ENCODE measurements at places on chromosomes 4 and X.

DNA sequence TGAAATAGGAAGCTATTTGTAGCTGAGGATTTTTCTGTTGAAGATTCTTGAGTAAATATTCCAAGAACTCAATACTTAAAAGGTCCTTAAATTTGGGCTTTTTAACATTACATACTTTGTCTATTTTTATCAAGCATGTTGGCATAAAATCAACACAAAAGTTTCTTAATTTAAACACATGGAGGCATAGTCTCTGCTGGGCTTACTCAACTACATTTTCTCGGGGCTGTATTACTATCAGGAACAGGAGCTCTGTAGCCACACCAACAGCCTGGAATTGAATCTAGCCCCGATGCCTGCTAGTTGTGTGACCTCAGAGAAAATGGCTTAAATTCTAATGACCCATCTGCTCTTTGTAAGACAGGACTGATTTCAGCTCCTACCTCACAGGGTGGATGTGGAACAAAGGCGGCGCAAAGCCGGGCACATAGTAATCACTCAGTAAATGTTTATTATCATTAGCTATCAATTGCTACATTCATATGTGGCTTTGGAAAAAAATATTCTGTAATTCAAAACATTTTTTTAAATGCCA lies 207.0 kb downstream of the NSUN7 start:
- no peak for DNase-seq

- DNase-seq = no peak
Measured at GRCh38 chrX:109691277-109691676, 41.8 kb downstream of the ACSL4 start.

DNA sequence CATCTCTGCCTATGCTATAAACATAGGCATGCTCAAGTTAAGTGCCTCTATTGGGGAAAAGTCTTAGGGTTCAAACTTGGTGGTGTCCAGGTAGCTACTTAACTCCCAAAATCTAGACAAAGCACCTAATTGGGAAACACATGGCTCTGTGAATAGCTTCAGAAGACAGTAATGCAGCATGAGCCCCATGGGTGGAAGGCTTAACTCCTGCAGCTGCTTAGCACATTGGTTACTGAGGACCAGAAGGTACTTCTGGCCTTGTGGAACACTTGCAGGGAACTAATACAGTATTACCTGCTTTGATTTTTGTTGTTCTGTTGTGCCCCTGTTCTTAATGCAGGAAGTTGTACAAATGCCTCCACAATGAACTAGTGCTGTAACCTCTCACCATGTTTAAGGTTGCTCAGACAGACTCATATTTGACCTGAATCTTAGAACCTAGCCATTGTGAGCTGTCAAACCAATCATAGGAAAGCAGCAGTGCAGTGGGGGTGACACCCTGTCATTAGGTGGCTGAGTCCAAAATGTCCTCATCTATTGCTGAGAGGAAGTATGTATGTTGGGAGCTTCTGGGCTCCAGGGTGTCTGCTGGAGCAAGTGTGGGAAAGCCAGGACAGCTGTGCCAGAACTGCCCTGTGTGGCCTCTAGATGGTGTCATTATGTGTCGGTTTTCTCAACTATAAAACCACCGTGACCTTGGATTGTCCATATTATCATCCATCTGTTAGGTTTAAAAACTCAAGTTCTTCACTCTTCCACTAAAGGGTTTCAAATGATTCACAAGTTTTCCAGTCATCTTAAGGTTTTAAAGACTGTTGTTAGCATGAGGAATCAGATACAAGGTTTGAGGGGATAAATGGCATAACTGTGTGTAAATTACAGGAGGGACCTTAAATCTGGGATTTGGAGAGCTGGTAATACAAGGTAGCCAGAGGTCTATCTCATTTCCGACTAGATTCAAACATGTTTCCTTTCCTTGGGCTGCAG lies 69.9 kb upstream of the WDR1 start:
- no peak for DNase-seq

- DNase-seq = no peak
Measured at GRCh38 chrX:126718440-126718839, 101.1 kb upstream of the PRR32 start.

GRCh38 chr4:155392481-155393184 lies 15.9 kb upstream of the MAP9 start:
- DNase-seq = no peak

Measured in cortex of kidney (tissue), 1 donor.